A673 (cell line): ENCODE measurements at places on chromosomes 3 and 15.
A peak's percentile ranks its signal among the peaks of the same experiment; 100 is the strongest.

DNA sequence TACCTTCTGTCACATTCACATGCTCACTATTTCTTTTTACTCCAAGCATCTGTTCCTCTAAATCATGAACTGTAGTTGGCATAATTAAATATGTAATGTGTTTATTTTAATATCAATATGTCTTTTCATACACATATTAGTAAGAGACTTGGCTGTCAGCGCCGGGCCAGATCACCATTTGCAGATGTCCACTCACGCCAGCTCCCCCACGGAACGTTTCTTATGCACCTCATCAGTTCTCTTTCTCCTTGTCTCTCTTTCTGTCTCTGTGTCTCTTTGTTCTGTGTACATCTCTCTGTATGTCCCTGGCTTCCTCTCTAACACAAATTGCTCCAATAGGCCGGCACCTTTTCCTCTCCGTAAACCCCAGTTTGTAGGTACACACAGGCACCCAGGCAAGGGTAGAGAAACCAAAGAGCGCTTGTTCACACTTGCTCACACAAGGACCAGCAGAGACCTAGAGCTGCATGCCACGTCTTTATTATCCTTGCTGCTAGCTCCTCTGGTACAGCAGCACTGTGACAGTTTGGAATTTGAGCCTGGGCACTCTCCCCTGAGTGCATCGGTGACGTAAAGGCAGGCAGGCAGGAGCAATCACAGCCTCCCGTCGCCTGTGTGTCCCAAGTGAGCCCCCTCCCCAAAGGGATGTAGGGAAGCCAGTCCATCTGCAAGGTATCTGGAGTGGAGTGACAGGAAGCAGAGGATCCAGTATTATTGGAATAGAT is 40.4 kb downstream of the CACNA1D start:
- peak; percentile 1 for DNase-seq

DNA sequence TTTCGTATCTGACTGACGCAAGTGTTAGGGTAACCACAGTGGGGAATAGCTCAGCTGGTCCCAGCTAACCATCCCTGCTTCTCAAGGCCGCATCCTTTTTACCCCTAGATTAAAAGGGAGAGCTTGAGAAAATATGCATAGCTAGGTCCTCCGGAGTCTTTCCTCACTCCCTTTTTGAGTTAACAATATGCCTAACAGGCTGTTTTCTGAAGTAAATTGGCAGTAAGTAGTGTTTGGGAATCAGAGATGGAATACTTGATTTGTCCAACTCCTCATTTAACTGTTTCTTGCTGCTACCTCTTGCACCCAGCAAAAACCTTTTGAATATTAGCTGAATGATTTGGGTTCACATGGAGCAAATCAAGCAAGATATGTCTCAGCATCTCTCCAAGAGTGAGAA is 326.1 kb downstream of the LPP start:
- DNase-seq, result no peak

- DNase-seq, result peak; percentile 76
Measured at GRCh38 chr15:66019368-66019767, 150.1 kb downstream of the RAB11A start.

- DNase-seq, result no peak
Measured at GRCh38 chr3:191300422-191300821, 28.8 kb upstream of the CCDC50 start.

DNA sequence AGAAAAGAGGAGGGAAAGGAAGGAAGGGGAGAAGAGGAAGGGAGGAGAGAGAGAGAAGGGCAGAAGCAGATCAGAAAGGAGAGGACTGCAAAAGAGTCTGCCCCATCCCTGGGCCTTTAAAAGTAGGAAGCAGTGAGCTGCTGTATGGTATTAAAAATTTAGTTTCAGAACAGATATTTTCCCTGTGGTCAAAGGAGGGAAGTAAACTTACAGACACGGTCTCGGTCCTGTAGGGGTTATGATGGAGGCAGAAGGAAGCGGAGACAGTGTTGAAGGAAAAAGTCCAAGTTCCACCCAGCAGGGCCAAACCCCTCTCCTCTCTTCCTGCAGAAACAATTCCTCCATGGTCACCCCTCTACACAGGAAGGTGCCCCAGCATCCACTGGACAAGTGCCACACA is 122.0 kb upstream of the PROK2 start:
- no peak for DNase-seq

- peak; percentile 1 for DNase-seq
Measured at GRCh38 chr3:130242850-130243569, 102.5 kb upstream of the COL6A5 start.

DNA sequence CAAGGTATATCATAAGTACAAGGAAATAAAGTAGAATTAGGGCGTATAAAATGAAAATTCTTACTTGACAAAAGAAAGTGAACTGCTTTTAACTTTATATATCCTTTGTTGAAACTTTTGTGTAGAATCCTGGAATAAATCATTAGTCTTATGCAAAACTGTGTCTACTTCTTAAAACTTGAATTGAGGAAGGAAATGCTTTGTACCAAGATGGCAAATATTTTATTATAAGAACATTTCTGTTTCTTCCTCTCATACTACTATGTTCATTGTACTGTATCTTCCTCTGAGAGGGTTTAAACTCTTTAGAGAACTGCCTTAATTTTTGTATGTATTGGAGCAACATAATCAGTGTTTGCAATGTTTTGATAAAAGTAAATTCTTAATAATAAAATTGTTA is 42.0 kb downstream of the RASA2 start:
- DNase-seq, result no peak

GRCh38 chr15:42392309-42393024 is 33.2 kb downstream of the CAPN3 start:
- DNase-seq, result no peak

GRCh38 chr3:136018876-136019275 is 53.3 kb downstream of the PPP2R3A start:
- no peak for DNase-seq

DNA sequence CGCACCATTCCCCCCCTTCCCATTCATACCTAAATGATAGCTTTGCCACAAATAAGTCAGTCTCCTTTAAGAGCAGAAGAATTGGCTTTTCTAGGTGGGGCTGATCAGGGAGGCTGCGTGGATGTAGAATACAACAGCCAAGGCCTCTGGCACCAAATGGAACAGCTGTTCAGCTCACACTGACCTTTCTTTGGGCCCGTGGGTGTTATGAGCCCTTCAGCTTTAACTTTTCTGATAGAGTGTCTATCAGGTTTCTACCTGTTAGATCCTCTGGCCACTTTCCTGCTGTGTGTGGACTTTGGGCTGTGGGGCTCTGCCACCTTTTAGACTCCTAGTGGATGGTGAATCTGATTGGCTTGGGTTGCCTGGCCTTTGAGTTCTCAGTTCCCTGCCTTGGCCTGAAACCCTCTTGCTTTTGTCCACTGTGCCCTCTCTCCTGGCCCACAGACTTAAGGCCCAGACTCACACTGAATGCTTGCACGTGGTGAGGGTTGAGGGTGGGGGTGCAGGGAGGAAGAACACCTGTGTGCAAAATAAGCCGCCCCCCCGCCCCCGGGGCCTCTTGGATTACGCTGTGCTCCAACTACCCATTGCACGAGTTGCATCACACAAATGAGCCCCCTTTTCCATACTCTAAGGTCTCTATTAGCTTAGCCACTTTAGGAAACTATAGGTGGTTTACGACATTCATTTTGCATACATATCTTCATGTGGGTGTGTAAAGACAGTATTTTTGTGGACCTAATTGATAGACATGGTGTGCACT is 1.3 kb upstream of the RFX7 start:
- DNase-seq, result no peak

DNA sequence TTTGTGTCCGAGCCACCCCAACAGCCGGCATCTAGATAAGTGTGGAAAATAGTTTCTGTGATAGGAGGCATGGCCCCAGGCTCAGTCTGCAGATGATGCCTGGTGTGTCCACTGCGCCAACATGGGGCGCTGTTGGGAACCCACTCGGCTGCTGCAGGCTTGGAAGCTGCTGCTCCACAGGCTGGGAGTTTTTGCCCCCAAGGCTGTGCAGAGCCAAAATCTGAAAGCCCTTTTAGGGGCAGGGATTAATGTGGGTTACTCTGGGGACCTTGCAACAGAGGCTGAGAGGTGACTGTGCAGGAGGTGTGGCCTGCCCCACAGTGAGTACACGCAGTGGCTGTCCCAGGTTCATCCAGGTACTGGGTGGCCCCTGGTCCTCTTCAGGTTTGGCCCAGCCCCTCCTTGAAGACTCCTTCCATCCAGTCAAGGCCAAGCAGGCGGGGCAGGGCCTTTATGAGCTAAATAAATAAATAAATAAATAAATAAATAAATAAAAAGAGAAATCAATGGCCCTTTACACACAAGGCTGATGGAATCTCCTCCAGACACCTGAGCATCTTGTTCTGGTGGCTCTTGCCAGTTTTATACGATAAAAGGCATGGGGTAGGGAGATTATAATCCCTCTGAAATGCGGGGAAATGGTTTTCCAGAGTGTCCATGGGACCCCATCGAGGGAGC is 73.8 kb downstream of the AAGAB start:
- no peak for DNase-seq

- peak; percentile 38 for DNase-seq
Measured at GRCh38 chr3:100402256-100402655, 917 bp downstream of the LNP1 start.

DNA sequence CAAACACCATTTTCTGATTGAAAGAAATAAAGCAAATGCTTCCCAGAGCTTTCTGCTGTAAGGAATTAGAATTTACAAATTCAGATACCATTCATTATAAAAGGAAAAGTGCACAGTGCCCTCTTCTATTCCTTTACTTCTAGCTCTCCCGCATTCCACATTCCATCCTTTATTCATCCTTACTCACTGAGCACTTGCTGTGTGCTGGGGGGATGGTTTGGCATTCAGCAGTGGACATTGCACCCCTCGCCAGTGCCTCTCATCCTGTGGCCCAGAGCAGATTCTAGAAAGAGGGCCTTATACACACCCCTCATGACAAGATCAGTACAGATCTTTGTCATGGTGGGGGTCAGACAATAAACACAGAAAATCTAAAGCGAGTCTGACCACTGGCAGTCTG is 73.0 kb downstream of the MGLL start:
- no peak for DNase-seq

DNA sequence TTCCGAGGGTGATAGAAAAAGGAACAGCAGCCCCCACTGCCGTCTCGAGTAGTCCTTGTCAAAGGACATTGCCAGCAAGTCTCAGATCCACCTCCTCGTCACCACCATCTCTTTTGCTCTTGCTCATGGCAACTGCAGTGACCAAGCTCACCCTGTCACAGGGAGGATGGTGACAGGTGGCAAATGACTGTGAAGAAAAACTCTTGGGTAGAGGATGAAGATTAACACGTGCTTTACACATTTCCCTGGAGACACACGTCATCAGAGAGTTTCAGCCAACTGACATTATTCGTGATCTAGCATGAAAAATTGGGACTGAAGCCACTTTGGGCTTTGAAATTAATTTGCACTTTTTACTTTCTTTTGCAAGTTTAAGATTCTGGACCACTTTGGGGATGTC is 174.3 kb downstream of the EBLN2 start:
- DNase-seq, result no peak

DNA sequence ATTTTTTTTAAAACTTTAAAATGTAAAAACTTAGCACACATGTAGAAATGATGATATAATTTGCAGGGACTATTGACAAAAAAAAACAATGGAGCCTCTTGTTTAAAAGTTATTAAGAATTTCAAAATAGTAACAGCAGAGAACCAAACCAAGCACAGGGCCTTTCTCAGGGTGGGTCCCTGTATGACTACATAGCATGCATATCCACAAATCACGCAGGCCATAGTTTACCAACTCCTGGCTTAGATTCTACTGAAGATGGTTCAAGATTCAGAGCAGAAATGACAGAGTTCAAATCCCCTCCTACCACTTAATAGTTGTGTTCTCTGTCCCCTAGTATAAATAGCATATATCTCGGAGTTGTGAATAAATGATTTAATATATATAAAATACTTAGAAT is 19.0 kb downstream of the ACAP2 start:
- no peak for DNase-seq

- no peak for DNase-seq
Measured at GRCh38 chr3:99863588-99863987, 45.9 kb downstream of the CMSS1 start.

DNA sequence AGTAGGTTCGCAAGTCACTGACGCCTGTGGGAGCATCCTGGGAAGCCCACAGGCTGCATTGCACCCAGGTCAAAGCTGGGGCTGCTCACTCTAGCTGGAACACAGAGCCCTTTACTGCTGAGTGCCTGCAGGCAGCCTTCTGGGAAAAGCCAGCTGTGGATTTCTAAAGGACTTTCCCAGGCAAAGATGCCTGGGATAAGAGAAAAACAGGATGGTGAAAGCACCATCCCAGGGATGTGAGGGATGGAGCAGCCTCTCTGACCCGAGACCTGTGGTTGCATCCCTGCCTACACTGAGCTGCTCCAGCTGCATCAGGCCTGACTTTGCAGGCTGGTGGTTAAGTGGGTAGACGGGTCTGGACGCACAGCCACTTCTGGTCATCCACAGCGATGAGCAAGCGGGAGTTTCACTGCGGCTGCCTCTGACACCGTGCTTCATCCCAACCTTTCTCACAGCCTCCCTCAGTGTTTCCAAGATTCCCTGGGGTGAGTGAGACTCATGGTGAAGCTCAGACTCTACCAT is 52.5 kb upstream of the AMOTL2 start:
- DNase-seq, result no peak

- DNase-seq, result no peak
Measured at GRCh38 chr3:56725175-56725574, 42.1 kb upstream of the TASOR start.

GRCh38 chr3:170524073-170524472 is 61.8 kb downstream of the SLC7A14 start:
- DNase-seq, result peak; percentile 14

DNA sequence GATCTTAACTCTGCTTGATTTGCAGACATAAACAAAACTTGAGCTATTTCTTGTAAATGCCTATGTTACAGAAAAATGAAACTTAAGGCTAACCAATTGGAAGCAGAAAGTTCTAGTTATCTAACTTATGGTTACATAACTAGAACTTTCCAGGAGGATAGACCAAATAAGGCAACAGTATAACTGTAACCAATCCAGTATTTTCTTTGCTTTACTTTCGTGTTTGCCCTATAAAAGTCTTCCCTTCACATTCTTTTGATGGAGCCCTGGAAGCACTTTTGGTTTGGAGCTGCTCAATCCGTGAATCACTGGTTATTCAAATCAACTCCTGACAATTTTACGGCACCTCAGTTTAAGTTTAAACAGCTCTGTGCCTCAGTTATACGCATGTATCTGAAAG is 164.6 kb downstream of the SUCLG2 start:
- no peak for DNase-seq
